ENCODE measurements at places on chromosomes 16 and 17. TPM values are rescaled to one million over a fixed set of nuclear protein-coding genes. Genes with fewer than 3 reads are reported as not detected.

The ODF4 gene
- not detected for total RNA-seq

The TOM1L1 gene
- 20.1 TPM for total RNA-seq

The SLC22A31 gene
- total RNA-seq, result 0.56 TPM

The KRTAP4-7 gene
- total RNA-seq, result not detected

The NPIPB5 gene
- total RNA-seq, result 32.2 TPM

The RILP gene
- total RNA-seq, result 3.9 TPM

The WNT3 gene
- total RNA-seq, result 0.72 TPM

The RASD1 gene
- 0.54 TPM for total RNA-seq

The ADAT1 gene
- total RNA-seq, result 36.7 TPM

The CIBAR2 gene
- total RNA-seq, result 0.18 TPM

The ABCC12 gene
- under 0.01 TPM for total RNA-seq

The KCNJ12 gene
- total RNA-seq, result under 0.01 TPM

The TPPP3 gene
- total RNA-seq, result 0.54 TPM

The HSF5 gene
- not detected for total RNA-seq

The APOBR gene
- not detected for total RNA-seq

The PPL gene
- 0.36 TPM for total RNA-seq

The PABPN1L gene
- not detected for total RNA-seq

The RNF40 gene
- total RNA-seq, result 63.9 TPM

The ZNF48 gene
- 6.6 TPM for total RNA-seq

The ST6GALNAC2 gene
- total RNA-seq, result not detected

The MAF gene
- under 0.01 TPM for total RNA-seq

The AXIN2 gene
- 1.9 TPM for total RNA-seq

The KRT25 gene
- total RNA-seq, result not detected

The PDE6G gene
- total RNA-seq, result not detected

The TP53TG3C gene
- not detected for total RNA-seq

The QPRT gene
- 3.6 TPM for total RNA-seq

The TBC1D28 gene
- not detected for total RNA-seq

The RPRML gene
- not detected for total RNA-seq

The SMG6 gene
- total RNA-seq, result 18.9 TPM

The TPSG1 gene
- not detected for total RNA-seq

The FDXR gene
- total RNA-seq, result 12.2 TPM

The CNGB1 gene
- total RNA-seq, result not detected

The HELZ gene
- 60.6 TPM for total RNA-seq

Measured in IMR-90 (cell line).